ENCODE measurements at places on chromosomes 7 and 10. TPM values are rescaled to one million over a fixed set of nuclear protein-coding genes. Genes with fewer than 3 reads are reported as not detected.
A peak's percentile ranks its signal among the peaks of the same experiment; 100 is the strongest.

PKD2L1 gene
- total RNA-seq: not detected

PTEN gene
- total RNA-seq: 99.2 TPM

NODAL gene
- 0.43 TPM for total RNA-seq

CCDC172 gene
- total RNA-seq: not detected

TET1 gene
- total RNA-seq: 7.1 TPM

BLNK gene
- not detected for total RNA-seq

TNS3 gene
- 105 TPM for total RNA-seq

DNA sequence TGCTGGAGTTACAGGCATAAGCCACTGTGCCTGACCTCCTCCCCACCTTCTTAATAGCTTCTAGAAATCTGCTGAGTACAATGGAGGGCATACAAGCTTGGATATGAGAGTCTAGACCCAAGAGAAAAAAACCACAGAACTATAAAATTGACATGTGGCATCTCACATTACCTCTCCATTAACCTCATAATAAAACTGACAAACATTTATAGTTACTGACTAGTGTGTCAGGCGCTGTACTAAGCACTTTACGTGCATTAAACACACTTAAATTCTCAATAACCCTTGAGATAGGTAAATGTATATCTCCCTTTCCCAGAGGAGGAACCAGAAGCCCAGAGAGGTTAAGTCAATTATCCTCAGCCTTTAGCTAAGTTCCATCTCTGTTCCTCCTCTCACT is 300.5 kb upstream of the MYO3A start:
- no peak for DNase-seq

- no peak for DNase-seq
These were observed 159.7 kb downstream of the USP6NL start for GRCh38 chr10:11451640-11452260.

DNA sequence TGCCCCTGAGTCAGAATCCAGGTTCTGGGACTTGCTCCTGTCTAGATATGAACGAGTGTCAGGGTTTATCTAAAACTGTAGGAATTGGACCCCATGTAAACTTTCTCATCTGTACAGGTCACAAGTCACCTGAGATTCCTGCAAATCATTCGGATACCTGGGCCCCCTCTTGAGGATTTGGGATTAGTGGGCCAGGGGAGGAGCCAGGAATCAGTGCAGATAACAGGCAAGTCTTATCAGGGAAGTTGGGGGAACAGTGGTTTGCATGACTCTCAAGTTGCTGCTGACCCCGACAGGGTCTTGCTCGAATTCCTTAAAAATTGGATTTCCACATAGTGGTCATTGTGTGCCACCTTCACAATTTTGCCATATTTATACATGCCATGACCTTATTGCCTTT is 188.4 kb upstream of the LYZL1 start:
- no peak for DNase-seq

GRCh38 chr7:16055263-16055976 is 365.9 kb downstream of the CRPPA start:
- DNase-seq: no peak

- DNase-seq: no peak
These were observed 34.0 kb downstream of the LYZL1 start for GRCh38 chr10:29322918-29323317.

GRCh38 chr7:158312789-158313188 is 274.8 kb downstream of the PTPRN2 start:
- DNase-seq: no peak

- DNase-seq: no peak
These were observed 55.3 kb downstream of the CSGALNACT2 start for GRCh38 chr10:43193496-43194080.

- DNase-seq: peak; percentile 38
These were observed 13.1 kb downstream of the GNAT3 start for GRCh38 chr7:80498481-80499349.

GRCh38 chr10:118308664-118309063 is 33.5 kb downstream of the FAM204A start:
- no peak for DNase-seq

- peak; percentile 73 for DNase-seq
These were observed 255.8 kb downstream of the ABCA13 start for GRCh38 chr7:48426966-48427555.

DNA sequence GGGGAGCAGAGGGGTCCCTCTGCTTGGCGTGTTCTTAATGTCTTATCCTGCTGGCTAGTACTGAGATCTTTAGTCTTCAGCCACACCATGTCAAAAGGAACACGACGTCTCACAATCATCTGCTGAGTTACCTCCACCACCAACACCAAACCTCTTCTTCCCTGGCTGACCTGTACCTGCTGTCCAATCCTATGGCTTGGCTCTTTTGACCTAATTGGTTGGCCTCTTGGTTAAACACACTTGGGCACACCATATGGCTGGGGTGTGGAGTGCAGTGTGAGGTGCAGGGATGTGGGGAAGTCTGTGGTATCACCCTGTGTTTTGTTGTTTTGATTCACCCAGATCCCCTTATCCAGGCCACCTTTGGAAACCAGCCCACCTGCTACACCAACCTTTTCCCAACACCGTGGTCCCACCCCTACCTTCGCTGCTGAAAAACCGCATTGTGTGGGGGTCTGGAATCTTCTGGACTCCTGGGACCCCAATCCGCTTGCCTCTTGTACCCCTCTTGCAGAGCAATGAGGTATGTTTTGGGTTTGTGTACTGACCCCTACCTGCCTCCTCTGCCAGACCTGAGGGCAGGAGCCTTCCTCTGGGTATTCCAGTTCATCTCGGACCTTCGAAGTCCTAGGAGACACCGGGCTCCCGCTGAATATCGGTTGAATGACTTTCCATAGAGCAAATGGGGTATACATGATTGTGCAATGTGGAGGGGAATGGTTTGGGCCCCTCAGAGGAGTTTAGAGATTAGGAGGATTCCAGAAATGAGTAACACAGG is 2.8 kb upstream of the LBX1 start:
- DNase-seq: no peak

DNA sequence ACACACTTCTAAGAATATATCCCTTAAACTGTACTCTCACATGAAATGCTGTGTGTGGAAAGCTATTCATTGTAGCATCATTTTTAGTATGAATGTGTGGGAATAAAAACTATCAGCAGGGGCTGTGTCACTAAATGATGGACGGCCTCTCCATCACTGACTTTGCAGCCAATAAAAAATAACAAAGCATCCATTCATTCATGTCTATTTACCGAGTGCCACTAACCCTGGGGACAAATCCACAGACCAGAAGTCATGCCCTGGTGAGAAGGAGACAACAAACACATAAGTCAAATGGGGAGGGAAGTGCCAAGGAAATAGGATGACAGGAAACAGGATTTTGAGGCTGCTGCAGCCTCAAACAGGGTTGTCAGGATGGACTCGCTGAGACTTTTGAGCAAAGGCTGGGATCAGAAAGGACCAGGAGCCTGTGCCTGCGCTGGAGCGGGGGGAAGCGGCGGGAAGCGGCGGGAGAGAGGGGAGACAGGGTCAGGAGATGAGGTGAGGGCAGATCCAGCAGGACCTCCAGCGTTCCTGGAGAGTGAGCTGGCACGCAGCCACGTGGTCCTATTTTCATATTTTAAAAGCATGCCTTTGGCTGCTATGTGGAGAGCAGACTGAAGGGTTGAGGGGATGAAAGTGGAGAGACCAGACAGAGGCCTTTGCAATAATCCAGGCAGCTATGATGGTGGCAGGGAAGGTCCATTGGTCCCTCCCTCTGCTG is 2.2 kb upstream of the NOM1 start:
- no peak for DNase-seq

GRCh38 chr10:120727001-120727400 is 124.2 kb upstream of the WDR11 start:
- DNase-seq: peak; percentile 60

All from astrocyte (in vitro differentiated cells and primary cell).